ENCODE measurements at places on chromosomes 4 and X. TPM values are rescaled to one million over a fixed set of nuclear protein-coding genes. Genes with fewer than 3 reads are reported as not detected.

Gene CT45A5
- polyA plus RNA-seq = not detected

Gene FAM241A
- 3.9 TPM for polyA plus RNA-seq

Gene GK2
- not detected for polyA plus RNA-seq

Gene FAM184B
- polyA plus RNA-seq = 2.5 TPM

Gene SUPT20HL2
- polyA plus RNA-seq = 0.26 TPM
